Effector CD4-positive, alpha-beta T cell (primary cell): ENCODE measurements at places on chromosomes 4 and X.

DNA sequence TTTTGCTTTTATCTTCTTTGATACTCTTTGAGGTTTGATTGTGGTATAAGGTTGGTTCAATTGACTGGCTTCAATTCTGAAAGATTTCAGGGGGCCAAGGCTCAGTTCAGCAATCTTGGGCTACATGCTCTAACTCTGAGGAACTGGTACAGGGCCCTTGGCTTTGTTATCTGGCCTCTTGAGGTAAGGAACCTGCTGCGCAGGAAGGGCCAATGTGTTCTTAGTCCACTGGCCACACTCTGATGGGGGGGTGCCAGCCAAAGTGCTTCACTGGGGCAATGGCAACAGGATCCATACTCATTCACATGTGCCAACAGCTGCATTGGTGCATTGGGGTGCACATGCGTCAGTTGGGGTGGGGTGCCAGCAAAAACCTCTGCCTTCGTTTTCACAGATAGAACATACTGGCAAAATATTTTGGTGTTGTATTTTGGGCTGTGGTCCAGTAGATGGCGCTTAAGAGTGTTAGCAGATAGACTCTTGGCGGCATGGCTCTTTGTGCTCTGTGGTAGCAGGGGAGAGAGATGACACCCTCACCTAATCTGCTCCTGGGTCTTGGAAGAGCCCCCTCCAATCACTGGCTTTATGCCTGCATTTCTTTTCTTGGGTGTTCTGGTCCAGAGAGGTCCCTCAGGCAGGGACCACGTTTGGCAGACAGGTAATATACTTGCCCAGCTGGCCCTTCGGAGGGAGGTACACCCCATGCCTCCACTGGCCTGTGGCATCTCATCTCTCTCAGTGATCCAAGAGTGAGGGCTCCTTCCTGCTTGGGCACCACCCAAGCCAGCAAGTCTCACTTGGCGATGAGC, 42.9 kb downstream of the NDST3 start:
- no peak for DNase-seq

- DNase-seq, result no peak
Measured at GRCh38 chrX:107726816-107727534, 48.6 kb downstream of the TSC22D3 start.

DNA sequence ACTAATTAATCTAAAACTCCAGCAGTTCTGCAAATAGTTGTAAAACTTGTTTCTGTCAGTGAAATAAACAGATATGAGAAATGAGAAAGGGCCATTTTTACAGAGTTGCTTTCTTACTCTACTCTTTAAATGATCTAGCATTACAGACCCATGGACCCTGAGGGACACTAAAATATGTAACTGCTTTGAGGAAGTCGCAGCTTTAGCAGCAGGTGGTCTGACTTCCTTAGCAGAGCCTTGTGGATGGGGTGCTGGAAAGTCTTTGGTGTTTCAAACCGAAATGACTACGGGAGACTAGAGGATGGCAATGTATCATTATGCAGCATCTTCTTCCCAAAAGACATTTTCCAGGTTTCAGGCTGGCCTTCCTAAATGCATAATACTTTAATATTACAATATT, 18.7 kb downstream of the SHISA3 start:
- no peak for DNase-seq

GRCh38 chrX:63961964-63962363, 176.9 kb upstream of the ARHGEF9 start:
- no peak for DNase-seq

DNA sequence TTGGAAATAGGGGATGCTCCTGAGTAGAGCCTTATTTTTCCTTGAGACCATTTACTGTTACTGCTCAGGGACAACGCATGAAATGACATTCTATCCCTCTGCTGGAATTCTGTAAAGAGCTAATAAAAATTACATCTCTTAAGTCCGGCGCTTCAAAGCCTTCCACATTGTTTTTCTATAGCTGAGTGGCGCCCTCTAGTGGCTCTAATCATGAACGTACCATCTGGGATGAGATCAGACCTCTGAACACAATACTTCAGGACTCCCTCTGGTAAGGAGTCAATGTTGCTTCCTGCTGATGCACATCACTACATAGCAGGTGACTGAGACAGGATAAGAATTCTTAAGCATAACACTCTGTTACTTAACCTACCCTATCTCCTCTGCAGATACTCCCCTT, 6.0 kb downstream of the HMGN5 start:
- DNase-seq, result peak; percentile 54

DNA sequence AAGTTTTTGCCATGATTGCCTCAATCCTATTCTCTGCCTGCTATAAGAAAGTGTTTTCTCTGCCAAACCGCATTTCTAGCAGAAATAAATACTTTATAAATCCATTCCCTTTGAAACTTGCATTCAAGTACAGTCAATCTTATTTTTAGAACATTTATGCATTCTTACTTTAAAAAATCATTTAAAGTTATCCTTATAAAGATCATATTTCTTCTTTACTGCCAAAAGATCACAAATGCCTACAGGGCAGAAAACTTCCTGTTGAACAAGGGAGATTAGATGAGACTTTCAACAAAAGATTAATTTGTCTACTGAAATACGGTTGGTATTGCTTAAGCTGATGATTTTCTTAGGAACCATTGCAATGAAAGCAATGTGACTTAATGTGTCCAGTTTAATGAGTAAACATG, 207.2 kb upstream of the SLIT2 start:
- DNase-seq, result no peak

DNA sequence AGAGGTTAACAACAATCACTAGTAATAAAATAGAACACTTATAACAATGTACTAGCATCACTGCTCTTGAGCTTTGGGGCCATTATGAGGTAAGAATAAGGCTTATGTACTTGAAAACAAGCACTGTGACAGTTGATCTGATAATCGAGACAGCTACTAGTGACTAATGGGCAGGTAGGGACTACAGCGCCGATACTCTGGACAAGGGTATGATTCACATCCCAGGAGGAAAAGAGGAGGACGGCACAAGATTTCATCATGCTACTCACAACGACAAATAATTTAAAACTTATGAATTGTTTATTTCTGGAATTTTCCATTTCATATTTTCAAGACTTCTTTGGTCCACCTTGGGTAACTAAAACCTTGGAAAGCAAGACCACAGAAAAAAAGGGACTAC, 62.3 kb downstream of the FAM184B start:
- DNase-seq, result no peak

DNA sequence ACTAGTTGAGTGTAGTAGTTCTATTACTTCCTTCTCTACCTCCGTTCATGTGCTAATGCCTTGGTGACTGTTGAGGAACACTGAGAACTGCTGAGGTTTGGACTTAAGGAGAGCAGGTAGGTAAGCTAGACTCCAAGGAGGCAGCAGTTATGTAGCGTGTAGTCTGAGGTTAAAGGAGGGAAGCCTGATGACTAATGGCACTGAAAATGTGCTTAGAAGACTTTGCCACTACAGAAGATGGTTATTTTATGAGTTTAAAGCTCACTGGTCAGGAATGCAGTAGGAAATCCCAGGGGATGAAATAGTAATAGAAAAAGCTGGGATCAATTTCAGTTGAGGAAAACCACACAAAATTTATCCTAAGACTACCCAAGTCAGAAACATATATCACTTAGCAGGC, 1077.3 kb downstream of the RAPGEF2 start:
- DNase-seq, result no peak

GRCh38 chrX:2374086-2374485, 126.7 kb downstream of the DHRSX start:
- no peak for DNase-seq

DNA sequence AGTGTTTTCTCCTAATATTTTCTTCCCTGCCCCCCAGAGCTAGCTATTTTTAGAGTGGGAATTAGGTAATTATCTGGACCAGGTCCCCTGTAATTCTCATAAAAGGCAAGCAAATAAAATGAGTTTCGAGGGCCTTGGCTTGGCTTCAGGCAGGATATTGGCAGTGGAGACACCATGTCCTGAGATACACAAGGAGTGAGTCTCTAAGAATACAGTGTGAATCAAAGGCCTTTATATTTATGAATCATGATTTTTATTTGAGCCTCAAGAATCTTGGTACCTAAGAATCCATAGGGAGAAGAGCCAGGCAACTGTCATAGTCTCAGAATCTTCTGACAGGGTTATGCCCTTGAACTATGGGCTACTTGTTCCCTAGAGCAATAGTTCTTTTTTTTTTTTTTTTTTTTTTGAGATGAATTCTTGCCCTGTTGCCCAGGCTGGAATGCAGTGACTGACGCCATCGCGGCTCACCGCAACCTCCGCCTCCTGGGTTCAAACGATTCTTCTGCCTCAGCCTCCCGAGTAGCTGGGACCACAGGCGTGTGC, 205.4 kb downstream of the LDB2 start:
- DNase-seq, result no peak

DNA sequence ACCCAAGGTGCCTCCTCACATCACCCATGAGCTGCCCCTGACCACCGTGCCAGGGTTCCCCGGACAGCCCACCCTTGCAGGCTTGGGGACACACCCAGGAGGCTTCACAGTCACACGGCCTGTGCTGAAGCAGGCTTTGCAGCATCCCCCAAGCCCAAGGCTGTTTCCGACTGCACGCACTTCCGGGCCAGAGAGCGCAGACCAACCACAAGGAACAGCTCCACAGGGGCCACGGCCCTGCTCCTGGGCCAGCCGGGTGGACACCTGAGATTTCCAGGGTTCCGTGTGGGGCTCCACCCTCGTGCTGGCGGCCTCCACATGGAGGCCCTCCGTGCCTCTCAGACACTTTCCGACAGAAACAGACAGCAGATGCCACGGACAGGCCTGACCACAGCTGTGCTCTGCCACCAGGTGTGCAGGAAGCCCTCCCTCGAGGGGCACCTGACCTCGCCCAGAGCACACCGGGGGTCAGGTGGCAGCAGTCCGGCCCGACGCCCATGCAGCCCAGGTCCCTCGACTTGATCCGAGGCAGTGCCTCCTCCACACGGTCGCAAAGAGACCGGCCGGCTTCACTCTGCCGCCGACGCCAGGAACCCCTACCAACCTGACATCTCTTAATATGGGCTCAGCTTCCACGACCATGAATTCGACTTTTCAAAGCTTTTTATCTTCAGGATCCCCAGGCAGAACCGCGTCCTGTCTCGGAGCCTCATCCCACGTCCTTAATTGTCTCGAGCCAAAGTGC, 8.0 kb downstream of the CTBP1 start:
- DNase-seq, result no peak

DNA sequence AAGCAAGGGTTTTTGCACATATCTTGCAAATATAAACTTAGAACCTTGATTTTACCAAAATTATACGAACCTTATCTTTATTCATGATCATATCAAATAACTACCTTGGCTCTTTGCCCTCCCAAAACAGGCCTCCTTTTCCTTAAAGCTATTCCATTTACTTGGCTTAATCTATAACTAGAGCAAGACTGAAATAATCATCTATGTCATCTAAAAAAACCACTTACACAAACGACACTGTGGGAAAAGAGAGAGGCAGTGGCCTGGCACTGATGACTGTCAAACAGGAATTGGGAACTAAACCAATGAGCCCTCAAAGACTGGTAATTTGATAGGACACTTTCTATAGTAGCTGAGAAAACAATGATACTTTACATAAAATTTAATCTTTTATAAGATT, 11.7 kb upstream of the PTPN13 start:
- no peak for DNase-seq

DNA sequence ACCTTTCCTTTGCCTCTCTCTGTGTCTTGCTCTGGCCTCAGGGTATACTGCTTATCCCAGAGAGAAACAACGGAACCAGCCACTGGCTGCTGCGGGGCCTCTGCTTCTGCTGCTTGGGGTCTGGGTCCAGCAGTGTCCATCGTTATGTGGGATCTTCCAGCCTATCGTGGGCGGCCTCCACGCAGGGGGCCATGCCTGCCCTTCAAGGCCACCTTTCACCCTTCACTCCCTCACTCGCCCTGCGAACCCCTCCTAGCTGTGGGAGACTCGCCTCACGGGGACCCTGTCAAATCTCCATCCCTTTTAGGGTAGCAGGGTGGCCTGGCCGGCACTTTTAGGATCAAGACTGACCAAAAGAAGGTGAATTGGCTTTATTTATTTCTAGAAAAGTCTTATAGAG, 19.3 kb upstream of the ABLIM2 start:
- DNase-seq, result no peak

GRCh38 chrX:45850197-45850774, 649.6 kb upstream of the DIPK2B start:
- no peak for DNase-seq

GRCh38 chrX:70954871-70955270, 24.0 kb upstream of the SLC7A3 start:
- no peak for DNase-seq

GRCh38 chrX:72381439-72382201, 75.9 kb upstream of the CITED1 start:
- DNase-seq, result no peak

DNA sequence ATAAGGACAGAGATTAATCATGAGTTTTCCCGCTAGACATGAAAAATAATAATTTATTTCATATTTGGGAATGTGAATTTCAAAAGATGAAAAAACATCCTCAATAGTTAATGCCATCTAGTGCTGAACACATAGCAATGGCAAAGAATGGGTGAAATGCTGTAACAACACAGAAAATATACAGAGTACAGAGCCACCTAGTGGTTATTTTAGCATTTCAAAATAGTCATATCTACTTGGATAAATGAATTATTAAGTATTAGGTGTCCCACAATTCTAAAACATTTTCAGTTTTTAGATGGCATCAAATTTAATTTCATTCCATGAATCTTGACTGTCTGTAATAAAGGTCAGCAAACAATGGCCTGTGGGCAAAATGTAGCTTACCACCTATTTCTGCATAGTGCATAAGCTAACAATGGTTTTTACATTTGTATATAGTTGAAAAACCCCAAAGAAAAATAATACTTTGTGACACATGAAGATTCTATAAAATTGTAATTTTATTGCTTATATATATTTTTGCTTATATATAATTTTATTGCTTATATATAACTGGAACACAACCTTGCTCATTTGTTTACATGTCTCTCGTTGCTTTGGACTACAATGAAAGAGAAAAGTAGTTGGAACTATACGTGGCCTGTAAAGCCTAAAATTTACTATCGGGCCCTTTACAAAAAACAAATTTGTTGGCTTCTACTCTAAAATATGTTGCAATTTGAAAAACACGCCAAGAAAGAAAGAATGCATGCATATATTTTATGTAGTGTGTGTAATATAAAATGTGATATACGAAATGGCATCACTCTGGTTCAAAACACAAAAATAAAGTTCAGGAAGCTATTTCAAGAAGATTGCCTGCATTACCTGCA, 99.1 kb upstream of the FAM47C start:
- DNase-seq, result no peak

- peak; percentile 44 for DNase-seq
Measured at GRCh38 chr4:153521999-153522801, 56.0 kb downstream of the TMEM131L start.

GRCh38 chrX:133434197-133434820, 19.0 kb upstream of the GPC4 start:
- no peak for DNase-seq

DNA sequence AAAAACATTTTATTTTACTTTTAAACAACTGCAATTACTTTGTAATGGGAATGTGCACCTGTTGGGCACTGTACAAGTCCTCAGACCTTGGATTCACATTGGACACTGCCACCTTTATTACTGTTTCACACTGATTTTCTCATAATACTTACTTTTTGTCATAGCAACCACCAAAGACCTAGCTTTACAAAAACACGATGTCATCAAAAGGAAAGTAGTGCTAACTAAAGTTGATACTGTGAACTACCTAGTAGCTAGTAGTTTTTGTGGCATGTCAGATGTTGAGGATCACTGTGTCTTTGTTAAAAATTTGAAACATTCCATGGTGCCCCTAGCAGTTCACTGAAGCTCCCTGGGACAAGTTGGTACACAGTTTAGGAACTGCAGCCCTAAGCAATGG, 62.9 kb upstream of the HOPX start:
- no peak for DNase-seq
